ENCODE measurements at places on chromosomes 5 and 9. TPM values are rescaled to one million over a fixed set of nuclear protein-coding genes. Genes with fewer than 3 reads are reported as not detected.

DNA sequence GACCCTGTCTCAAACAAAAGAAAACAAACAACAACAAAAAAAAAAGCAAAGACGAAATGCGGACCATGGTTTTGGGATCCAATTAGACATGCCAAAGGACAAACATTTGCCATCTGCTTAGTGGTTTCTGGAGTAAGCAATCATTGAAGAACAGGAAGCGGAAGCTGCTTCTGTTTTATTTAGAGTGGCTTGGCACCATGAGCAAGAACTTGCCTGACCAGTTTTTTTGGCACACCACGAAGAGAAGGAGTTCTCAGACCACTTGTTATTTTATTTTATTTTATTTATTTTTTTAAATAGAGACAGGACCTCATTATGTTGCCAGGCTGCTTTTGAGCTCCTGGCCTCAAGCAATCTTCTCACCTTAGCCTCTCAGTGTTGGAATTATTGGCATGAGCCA, 17.0 kb downstream of the BTF3 start:
- DNase-seq = peak; percentile 19

DNA sequence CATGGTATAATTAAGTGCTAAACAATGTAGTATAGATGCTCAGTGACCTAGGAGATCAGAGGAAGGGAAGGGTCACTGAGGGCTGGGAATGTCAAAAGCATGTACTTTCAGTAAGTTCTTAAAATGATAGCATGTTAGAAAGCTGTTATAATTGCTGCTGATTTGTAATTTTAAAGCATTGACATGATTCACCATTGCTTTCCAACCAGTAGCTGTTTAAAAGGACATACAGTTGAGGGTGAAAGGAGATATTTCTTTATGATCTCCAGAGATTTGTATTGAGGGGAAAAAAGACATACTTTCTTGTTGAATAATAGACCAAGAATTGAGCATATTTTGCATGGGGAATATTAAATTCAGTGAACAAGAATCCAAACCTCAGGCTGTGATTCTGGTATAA, 1.2 kb upstream of the SLC1A3 start:
- no peak for DNase-seq

- DNase-seq = no peak
Measured at GRCh38 chr9:20625003-20625349, 2.7 kb upstream of the MLLT3 start.

FOXD4 gene
- total RNA-seq = not detected

DNA sequence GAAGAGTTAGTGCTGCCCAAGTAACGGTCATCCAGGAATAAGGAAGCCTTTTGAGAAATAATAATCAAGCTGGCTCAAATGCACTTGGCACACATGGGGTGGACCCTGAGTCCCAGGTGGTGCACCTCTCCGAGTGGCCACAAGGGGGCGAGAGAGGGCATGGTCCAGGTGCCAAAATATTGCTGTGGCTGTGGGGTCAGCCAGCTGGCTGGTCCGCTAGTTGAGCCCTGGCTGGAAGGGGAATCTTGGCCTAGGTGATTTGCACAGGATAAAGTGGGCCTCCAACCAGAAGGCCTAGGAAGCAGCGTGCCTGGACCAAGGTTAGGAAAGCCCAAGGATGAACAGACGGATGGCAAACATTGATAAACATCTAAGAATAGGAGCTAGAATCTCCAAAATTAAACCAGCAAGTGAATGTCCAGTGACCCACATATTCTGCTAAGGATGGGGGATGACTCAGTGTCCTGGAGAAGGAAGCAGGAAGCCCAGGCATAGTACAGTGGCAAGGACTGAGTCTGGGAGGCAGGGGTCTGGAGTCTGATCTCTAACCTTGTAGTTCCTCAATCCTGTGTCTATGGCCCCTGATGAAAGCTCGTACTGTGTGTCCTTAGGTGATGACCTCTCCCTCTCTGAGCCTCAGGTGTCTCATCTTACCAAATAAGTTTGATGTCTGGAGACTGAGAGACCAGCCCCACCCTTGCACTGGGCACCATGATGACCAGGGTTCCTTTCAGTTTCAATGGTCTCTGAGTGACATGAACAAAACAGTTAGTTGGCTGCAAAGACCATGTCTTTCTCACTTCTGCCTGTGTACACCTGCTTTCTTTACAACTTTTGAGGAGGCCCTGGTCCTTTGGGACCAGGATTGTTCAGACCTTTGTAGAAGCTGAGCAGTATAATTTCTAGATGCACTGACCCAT, 19.2 kb upstream of the SHB start:
- DNase-seq = no peak

PTGS1 gene
- total RNA-seq = 1.8 TPM

THBS4 gene
- 8.1 TPM for total RNA-seq

IL13 gene
- not detected for total RNA-seq

DNA sequence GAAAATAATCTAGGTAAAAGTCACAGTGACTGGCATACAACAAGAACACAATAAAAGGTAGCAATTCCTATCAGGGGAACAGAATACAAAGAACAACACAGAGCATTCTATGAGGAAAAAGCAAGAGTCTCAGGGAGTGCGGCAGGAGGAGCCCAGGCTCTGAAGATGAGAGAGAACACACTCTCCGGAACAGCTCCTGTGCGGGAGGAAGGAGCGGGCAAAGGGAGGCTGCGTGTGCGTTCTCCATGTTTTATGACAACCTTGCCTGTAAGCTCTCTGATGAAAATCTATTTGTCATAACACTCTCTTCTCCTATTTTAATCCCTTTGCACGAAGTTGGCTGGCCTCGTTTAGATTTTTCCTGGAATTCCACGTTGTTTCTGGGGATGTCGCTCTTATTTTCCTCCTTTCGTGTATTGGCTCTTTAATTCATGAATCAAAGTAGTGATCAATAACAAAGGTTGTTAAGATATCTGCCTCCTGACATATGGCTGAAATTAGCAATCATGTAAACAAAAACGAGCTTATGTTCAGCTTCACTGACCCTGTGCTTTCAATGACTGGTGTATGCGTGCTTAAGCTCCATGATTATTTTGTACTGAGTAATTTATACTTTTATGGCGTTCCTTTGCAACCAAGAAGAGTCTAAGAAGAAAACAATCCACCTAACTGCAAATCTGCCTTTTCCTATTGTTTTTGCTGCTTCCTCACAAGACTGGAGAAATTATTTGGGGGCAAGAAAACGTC, 109.5 kb downstream of the MYO10 start:
- DNase-seq = no peak

DNA sequence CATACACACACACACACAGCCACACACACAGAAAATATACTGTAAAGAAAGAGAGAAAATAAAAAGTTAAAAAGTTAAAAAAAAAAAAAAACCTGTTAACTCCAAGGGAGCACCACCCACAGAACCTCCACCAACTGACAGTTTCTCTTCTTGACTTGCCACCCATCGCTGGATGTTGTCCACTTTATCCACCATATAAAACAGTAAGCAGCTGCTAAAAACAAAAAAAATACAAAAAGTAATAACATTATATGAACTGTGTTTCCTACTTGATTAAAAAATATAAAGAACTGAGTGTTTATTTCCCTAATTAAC, 1.2 kb downstream of the PURA start:
- DNase-seq = no peak

- DNase-seq = no peak
Measured at GRCh38 chr5:77483682-77484081, 8.4 kb downstream of the WDR41 start.

GRCh38 chr5:174759091-174759490, 34.7 kb downstream of the MSX2 start:
- DNase-seq = no peak

GRCh38 chr5:60185231-60186099, 291.9 kb upstream of the PDE4D start:
- DNase-seq = no peak

DNA sequence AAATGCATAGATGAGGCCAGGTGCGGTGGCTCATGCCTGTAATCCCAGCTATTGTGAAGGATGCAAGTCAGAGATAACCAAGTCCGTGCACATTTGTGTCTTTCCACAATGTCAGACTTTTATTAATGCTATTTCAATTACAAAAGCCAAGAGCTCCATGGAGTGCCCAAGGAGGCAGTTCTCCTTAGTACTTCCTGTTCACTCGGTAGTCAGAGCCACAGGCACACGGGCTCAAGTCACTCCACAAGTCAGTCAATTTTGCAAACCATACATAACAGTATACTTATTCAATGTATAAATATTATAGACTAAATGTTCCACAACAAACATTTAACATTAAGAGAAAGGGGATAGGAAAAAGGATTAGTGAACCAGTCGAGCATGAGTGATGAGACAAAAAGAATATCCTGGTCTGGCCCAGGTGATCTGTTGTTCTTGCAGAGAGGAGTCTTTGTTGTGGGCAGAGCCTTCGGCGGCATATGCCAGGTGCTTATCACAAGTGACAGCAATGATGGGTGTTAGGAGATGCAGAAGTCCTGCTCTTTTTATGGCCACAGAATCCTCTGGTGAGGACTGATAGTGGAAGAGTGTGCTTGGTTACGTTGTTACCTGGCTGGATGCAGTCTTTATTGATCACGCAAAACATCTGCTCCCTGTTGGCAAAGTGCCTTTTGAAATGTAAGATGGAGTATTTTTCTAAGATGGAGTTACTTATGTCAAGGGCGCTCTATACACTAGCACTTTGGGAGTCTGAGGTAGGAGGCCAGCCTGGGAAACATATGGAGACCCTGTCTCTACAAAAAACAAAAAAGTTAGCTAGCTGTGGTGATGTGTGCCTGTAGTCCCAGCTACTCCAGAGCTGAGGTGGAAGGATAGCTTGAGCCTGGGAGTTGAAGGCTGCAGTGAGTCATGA, 167.0 kb upstream of the FBXL17 start:
- DNase-seq = no peak

GRCh38 chr5:90554358-90555006, 4.1 kb upstream of the ADGRV1 start:
- no peak for DNase-seq

GRCh38 chr5:10266137-10266536, 16.1 kb downstream of the CCT5 start:
- peak; percentile 32 for DNase-seq

TLR4 gene
- 0.28 TPM for total RNA-seq

DNA sequence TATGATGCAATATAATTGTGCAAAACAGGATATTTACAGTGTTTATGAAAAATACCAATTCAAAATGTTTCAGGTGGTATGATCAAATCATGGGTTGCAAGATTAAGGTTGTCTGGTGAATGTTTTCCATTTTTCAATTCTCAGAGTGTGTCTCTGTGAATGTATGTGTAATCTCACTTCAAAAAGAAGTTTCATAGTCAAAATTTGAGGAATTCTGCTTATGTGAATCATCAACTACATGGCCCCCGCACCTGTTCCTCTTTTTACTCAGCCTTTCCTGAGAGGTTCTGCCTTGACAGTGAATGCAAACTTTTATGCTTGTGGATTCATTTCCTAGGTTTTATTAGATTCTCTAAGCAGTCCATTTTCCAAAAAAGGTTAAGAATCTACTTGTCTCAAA, 32.1 kb downstream of the KCTD16 start:
- no peak for DNase-seq

RAB3C gene
- not detected for total RNA-seq

- DNase-seq = no peak
Measured at GRCh38 chr5:125245216-125245615, 498.8 kb upstream of the ZNF608 start.

DNA sequence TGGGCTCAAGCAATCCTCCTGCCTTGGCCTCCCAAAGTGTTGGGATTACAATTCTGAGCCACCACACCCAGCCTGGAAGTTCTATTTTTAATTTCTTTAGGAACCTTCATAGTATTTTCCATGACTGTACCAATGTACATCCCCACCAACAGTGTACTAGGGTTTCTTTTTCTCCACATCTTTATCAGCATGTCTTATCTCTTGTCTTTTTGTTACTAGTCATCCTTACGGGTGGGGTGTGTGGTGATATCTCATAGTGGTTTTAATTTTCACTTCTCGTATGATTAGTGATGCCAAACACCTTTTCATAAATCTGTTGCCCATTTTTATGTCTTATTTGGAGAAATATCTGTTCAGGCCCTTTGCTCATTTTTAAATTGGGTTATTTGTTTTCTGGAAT, 123.0 kb upstream of the MEF2C start:
- no peak for DNase-seq

RFESD gene
- total RNA-seq = 5.0 TPM

DNA sequence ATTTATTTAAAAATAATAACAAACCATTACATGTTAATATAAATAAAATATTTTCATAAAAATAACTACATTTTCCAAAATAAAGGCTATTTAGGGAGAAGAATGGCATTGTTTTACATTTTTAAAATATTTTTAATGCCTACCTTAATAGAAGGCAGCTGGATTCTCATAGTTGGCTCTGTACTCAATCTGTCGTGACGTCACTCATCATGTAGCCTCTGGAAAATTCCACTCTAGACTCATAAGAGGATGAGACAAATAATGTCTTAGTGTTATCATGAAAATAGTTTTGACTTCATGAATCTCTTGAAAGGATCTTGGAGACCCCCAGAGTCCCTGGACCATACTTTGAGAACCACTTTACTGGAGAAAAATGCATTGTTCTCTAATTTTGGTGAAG, 93.1 kb downstream of the NXNL2 start:
- no peak for DNase-seq

DNA sequence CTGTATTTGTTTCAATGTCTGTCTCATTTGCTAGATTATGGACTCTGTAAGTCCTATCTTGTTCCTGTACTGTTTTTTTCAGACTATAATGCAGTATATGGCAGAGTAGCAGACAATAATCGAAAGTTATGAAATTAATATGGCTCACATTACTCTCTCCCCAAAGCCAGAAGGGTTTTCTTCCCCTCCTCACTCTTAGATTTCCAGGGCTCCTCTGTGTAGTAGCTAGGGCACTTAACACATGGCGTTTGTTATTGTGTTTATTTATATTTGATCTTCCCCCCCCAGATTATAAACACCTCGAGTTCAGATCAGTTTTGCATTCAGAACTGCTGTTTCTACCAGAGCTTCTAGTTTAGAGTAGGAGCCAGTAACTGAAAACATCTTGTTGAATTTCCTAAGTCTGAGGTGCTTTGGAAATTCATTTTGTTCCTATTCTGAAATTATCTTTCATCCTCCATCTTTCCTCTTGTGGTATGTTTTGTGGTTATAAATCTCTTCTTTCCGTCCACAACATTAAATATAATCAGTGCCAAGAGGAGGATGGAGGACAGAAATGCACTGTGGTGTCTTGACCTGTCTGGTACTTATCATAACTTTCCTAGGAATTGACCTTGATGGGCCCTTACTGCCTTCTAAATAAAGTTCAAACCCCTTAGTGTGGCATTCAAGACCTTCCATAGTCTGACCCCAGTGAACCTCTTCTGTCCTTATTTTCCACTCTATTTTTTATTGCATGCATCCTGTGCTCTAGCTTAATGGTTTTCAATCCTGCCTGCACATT, 27.0 kb downstream of the TLE4 start:
- no peak for DNase-seq

DNA sequence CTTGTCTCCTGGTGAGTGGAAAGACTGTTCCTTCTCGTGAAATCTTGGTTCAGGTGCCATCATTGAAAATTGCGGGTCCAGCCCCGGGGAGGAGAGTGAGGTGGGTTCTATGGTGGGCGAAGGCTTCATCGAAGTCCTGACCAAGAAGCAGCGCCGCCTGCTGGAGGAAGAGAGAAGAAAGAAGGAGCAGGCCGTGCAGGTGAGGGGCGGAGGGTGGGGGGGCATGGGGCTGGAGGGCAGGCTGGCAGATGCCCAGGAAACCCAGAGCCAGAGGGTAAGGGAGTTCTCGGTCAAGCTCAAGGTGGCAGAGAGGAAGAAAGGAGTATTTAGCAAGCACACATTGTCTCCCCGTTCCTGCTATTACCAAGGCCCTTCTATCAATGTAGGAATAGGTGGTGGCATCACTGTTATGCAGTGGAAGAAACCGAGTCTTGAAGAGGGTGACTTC, 24.3 kb upstream of the POMT1 start:
- peak; percentile 20 for DNase-seq

Measured in PC-9 (cell line).